ENCODE measurements at places on chromosomes 2 and 18. TPM values are rescaled to one million over a fixed set of nuclear protein-coding genes. Genes with fewer than 3 reads are reported as not detected.

FOXI3 gene
- not detected for total RNA-seq

CRYGB gene
- total RNA-seq = not detected

TLX2 gene
- total RNA-seq = not detected

FBXO15 gene
- total RNA-seq = 0.23 TPM

SCN9A gene
- 2.6 TPM for total RNA-seq

STPG4 gene
- total RNA-seq = 0.23 TPM

VAMP5 gene
- 97.5 TPM for total RNA-seq

DQX1 gene
- not detected for total RNA-seq

ST6GAL2 gene
- 0.47 TPM for total RNA-seq

PIEZO2 gene
- 5.3 TPM for total RNA-seq

ANKRD53 gene
- total RNA-seq = 0.15 TPM

ATOH8 gene
- 59.5 TPM for total RNA-seq

SPATA3 gene
- not detected for total RNA-seq

UPP2 gene
- not detected for total RNA-seq

PSMG2 gene
- 53.3 TPM for total RNA-seq

LRATD1 gene
- total RNA-seq = 0.47 TPM

TOGARAM2 gene
- total RNA-seq = not detected

RAB31 gene
- total RNA-seq = 72.1 TPM

CPLX4 gene
- total RNA-seq = not detected

UNC80 gene
- under 0.01 TPM for total RNA-seq

VWC2L gene
- total RNA-seq = not detected

UGT1A6 gene
- not detected for total RNA-seq

KCNG2 gene
- 0.12 TPM for total RNA-seq

SRD5A2 gene
- total RNA-seq = not detected

AGAP1 gene
- 6.2 TPM for total RNA-seq

CABYR gene
- total RNA-seq = 2.0 TPM

Measured in smooth muscle cell of the coronary artery (primary cell).